ENCODE measurements at places on chromosomes 16 and 17. TPM values are rescaled to one million over a fixed set of nuclear protein-coding genes. Genes with fewer than 3 reads are reported as not detected.

FLOT2 gene
- 92.9 TPM for total RNA-seq

IRX3 gene
- total RNA-seq: 0.65 TPM

DPEP3 gene
- not detected for total RNA-seq

TBC1D3 gene
- not detected for total RNA-seq

KRT24 gene
- total RNA-seq: not detected

CYB5B gene
- 124 TPM for total RNA-seq

KRTAP1-1 gene
- not detected for total RNA-seq

TOX3 gene
- not detected for total RNA-seq

SDK2 gene
- total RNA-seq: not detected

USP6 gene
- total RNA-seq: not detected

MYH4 gene
- total RNA-seq: not detected

NTN3 gene
- under 0.01 TPM for total RNA-seq

FOXJ1 gene
- not detected for total RNA-seq

SOX8 gene
- 0.65 TPM for total RNA-seq

HAS3 gene
- total RNA-seq: 1.8 TPM

LRRC36 gene
- total RNA-seq: not detected

PNMT gene
- total RNA-seq: not detected

SGCA gene
- not detected for total RNA-seq

FNDC8 gene
- not detected for total RNA-seq

FBXO39 gene
- 5.9 TPM for total RNA-seq

TM4SF5 gene
- not detected for total RNA-seq

MAF gene
- 0.57 TPM for total RNA-seq

DNASE1L2 gene
- total RNA-seq: 0.65 TPM

CCL7 gene
- total RNA-seq: not detected

SLC13A2 gene
- not detected for total RNA-seq

MVD gene
- total RNA-seq: 50.8 TPM

SLC6A4 gene
- 0.48 TPM for total RNA-seq

CFAP20 gene
- total RNA-seq: 55.7 TPM

CPHXL2 gene
- total RNA-seq: not detected

BAHCC1 gene
- 23.2 TPM for total RNA-seq

SLC46A1 gene
- 2.5 TPM for total RNA-seq

IL34 gene
- total RNA-seq: 2.9 TPM

PLLP gene
- 8.4 TPM for total RNA-seq

CNGB1 gene
- under 0.01 TPM for total RNA-seq

Data from vein endothelial cell (primary cell).